ENCODE measurements at places on chromosomes 13 and 19.
A peak's percentile ranks its signal among the peaks of the same experiment; 100 is the strongest.

GRCh38 chr19:14728595-14728994 is 38.7 kb downstream of the ZNF333 start:
- no peak for DNase-seq

DNA sequence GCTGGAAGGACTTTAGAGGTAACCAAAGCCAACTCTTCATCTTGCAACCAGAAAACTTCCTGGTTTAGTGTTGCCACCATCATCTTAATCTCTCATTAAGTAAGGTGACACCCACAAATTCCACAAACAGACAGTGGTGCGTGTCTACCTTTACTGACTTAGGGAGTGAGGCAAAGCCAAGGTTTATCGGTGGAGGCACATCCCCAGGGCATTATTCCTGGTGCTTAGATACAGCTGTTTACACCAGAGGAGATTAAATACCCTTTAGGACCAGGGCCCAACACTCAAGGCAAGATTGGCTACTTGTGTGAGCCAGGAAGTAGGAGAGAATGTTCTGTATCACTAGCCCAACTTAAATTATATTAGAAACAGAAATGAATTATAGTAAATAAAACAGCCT is 9.5 kb downstream of the STOML3 start:
- no peak for DNase-seq

DNA sequence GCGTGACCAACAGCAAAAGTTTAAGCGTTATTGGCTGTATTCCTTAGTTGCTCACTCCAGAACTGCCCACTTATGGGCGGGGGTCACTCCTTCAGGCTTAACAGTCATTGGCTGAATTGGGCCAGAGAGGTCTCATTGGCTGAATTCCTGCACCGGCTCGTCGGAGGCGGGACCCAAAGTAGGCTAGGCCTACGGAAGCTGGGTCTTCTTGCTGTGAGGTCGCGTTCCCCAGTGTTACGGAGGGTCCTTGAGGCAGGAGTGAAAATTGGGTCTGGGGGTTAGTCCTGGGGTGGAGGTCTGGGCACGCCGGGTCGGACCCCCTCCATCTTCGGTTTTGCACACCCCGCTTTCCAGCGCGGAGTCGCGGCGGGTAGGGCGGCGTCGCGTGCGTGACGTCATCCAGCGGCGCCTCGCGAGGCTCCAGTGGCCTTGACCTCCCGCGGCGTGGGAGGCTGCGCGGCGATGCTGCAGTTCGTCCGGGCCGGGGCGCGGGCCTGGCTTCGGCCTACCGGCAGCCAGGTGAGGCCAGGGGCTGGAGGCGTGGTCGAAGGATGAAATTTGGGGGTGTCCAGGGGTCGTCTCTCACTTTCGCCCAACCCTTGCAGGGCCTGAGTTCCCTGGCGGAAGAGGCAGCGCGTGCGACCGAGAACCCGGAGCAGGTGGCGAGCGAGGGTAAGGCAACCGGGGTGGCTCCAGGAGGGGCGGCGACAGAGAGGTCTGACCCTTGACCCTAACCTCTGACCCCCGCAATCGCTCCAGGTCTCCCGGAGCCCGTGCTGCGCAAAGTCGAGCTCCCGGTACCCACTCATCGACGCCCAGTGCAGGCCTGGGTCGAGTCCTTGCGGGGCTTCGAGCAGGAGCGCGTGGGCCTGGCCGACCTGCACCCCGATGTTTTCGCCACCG is at the start of gene MRPL4:
MRPL4 (plus strand) TSS at position 423 of the 903 bp plus-strand sequence; CDS start at position 463, 40 bp downstream.
- DNase-seq: peak; percentile 89

DNA sequence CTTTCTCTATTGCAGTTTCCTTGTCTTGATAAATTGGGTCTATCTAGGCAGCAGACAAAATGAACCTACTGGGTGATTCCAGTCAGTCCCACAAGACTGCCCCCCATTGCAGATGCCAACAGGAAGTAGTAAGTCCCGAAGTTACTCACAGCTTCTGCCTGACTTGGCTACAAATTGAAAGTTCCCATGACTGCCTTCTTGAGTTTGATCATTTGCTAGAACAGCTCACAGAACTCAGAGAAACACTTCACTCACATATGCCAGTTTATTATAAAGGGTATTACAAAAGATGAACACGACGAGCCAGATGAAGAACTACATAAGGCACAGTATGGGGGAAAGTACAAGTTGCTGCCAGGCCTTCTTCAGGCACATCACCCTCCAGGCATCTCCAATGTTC is 50.0 kb downstream of the TEX26 start:
- no peak for DNase-seq

DNA sequence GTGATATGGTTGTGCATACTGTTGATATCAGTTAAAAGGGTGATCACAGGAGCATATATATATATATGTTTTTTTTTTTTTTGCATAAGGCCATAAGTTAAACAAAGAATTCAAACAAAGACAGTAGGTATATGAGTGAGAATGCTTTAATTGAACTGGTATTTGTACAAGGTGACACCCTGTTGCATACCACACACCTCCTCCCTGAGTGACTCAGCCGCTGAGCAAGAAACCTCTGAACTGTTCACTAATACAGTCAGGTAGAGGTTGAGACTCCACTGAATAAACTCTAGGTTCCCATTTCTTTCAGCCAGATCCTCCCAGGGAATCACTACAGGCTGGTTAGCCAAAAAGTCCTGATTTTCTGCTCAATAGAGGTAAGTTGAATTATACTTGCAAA is at the start of gene SCEL:
SCEL (plus strand) TSS at position 259 of the 400 bp plus-strand sequence. CDS start 20,170 bp downstream, outside the sequence.
- no peak for DNase-seq

GRCh38 chr13:40569024-40569350 is 97.5 kb downstream of the FOXO1 start:
- no peak for DNase-seq

- no peak for DNase-seq
Measured at GRCh38 chr19:42919757-42920079, 2.0 kb upstream of the PSG6 start.

DNA sequence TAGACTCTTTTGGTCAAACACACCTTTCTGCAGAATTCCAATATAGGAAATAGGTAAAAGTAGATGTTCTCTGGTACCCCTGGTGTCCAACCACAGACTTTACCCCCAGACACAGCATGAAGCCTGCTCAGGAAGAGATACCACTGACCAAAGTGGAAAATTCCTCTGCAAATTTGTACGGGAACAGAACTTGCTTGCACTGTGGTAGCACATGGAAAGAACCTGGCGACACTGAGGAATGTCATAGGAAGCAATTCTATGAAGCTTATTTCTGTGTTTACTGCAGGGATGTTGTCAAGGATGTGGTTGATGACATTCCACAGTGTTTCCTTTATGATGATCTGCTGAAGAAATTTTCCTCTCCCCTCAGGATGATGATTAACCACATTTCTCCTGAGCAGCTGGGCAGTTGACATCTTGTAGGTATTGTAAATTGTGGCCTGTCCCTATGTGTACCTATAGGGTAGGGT is 48.9 kb upstream of the TNFSF11 start:
- DNase-seq: no peak

DNA sequence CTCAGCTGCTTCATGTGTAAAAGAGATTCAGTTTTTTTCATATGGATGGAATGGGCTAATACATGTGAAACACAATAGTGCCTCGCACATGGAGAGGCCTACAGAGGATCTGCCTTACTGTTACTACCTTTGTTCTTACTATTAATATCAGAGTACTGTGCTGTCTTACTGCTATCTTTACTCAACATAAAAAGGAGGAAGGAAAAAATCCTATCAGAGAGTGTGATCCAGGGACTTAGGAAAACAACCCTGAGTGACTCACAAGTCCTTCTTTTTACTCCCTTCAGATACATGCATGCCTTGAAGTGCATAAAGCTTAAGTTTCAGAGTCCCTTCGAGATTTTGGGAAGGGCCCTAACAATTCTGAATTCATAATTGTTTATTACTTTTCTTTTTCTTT is 136.8 kb downstream of the TBC1D4 start:
- DNase-seq: no peak

- DNase-seq: peak; percentile 52
Measured at GRCh38 chr19:6590827-6591319, at the start of gene CD70. Gene CD70, minus strand, starts transcription at chr19:6591150. Its CDS starts 148 bp downstream, at chr19:6591002.

- DNase-seq: no peak
Measured at GRCh38 chr13:37407156-37407555, 191.4 kb downstream of the POSTN start.

DNA sequence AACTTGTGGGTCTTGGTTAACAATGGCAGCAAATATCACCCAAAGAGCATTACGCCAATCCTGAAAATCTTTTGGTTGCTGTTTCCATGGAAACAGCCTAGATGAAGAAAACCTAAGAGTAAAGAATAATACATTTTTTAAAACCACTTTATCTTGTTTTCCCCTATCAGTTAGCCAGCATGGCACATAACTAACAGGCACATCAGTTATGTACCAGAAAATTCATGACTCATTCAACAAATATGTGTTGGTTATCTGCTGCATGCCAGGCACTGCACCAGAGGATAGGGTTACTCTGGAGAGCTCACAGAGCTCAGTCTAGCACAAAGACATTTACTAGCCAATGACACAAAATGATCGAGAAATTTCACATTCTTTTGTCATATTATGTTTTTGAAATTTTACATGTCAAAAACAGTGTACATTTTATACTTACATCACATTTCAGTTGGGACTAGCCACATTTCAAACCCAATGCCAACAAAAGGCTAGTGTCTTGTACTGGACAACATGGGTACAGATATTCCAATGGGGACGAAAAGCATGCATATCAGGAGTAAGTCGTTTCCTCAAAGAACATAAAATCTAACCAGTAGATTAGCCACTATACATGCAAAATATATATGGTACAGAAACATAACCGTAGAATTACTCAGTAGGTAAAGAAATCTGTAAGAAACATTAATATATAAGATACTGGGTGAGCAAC is 20.3 kb downstream of the LNX2 start:
- DNase-seq: no peak

DNA sequence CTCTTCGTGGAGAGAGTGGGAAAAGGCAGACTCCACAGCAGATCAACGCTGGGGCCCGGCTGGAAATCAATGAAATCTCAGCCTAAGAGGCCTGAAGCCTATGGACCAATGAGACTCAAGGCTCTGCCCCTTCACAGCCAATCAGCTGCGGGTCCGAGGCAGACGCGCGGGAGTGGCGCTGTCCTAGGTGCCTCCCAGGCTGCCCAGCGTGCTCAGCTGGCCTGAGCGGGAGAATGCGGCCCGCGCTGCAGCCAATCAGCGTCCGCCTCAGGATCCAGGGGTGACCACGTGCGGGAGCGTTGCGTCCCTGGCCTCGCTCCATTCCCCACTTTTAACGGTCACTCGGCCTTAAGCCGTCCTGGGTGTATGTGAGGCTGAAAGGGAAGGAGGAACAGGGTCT is at the start of gene ZBTB32:
ZBTB32 (plus strand) TSS at position 341 of the 400 bp plus-strand sequence. CDS start 10,069 bp downstream, outside the sequence.
- no peak for DNase-seq

- DNase-seq: no peak
Measured at GRCh38 chr19:7292950-7293761, 1.1 kb downstream of the INSR start.

- DNase-seq: no peak
Measured at GRCh38 chr19:6215701-6216235, 64.0 kb downstream of the MLLT1 start.

DNA sequence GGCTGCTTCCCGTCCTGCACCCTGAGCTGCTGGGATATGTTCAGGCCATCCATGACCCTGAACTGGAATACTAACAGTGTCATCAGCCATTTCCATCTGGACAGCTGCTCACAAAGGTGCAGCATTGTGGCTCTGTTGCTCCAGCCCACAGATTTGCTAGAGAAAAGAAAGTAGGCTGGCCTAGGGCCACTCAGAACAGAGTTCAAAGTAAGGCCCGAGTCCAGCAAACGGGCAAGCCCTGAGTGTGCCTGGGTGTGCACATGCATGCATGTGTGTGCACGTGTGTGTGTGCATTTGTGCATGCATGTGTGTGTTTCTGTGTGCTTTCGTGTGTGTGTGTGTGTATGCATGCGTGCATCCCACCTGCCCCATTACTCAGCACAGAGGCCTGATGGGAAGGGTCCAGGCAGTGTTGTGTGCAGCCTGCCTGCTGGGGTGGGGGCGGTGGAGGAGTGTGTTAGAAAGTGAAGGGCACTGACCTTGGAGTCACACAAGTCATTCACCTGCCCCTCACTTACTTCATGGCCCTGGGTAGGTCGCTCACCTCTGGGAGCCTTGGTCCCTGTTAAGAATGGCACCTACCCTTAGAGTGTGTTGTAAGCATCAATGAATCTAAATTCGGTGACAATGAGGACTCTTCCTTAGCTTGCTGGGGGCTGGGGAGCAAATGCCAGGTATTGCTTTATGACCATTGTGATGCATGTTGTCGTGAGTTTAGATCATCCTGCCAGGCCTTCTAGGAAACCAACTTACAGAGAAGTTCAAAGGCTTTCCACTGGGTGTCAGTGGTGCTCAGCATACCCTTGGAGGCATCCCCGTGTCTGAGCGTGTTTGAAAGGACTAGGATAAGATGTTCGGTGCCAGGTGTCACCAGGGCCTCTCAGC is 53.2 kb downstream of the GPR12 start:
- peak; percentile 73 for DNase-seq

- no peak for DNase-seq
Measured at GRCh38 chr13:94154367-94154766, 325.1 kb downstream of the DCT start.

GRCh38 chr19:33430674-33431277 is 57.3 kb downstream of the CEBPG start:
- peak; percentile 56 for DNase-seq

DNA sequence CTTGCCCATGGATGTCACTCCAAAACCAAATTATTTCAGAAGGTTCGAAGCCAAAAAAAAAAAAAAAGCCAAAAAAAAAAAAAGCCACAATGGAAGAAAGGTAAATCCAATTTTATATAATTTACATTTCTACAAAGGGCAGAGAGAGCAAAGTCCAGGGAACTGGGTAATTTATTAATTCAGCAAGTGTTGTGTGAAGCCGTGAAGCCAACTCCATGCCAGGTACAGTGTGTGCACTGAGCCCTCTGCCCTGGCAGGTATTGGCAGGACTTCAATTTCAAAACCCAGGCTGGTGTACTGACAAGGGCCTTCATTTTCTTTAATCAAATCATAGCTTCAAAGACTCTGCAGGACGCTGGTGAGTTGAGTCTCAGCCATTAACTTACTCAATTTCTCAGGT is 5.5 kb upstream of the RFPL4A start:
- no peak for DNase-seq

DNA sequence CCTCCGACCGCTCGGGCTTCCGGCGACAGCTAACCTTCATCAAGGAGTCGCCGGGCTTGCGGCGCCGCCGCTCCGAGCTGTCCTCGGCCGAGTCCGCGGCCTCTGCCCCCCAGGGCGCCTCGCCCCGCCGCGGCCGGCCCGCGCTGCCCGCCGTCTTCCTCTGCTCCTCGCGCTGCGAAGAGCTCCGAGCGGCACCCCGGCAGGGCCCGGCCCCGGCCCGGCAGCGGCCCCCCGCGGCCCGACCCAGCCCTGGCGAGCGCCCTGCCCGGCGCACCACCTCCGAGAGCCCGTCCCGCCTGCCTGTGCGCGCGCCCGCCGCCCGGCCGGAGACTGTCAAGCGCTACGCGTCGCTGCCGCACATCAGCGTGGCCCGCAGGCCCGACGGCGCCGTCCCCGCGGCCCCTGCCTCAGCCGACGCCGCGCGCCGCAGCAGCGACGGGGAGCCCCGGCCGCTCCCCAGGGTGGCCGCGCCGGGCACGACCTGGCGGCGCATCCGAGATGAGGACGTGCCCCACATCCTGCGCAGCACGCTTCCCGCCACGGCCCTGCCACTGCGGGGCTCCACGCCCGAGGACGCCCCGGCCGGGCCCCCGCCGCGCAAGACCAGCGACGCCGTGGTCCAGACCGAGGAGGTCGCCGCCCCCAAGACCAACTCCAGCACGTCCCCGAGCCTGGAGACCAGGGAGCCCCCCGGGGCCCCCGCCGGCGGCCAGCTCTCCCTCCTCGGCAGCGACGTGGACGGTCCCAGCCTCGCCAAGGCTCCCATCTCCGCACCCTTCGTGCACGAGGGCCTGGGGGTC is 9.6 kb downstream of the C19orf25 start:
- no peak for DNase-seq

GRCh38 chr13:33639158-33639557 is 178.8 kb upstream of the RFC3 start:
- DNase-seq: no peak

All from NCI-H526 treated with DMSO at 0.1 percent for 48 hours (cell line).